ENCODE measurements at places on chromosomes 3 and 15.

DNA sequence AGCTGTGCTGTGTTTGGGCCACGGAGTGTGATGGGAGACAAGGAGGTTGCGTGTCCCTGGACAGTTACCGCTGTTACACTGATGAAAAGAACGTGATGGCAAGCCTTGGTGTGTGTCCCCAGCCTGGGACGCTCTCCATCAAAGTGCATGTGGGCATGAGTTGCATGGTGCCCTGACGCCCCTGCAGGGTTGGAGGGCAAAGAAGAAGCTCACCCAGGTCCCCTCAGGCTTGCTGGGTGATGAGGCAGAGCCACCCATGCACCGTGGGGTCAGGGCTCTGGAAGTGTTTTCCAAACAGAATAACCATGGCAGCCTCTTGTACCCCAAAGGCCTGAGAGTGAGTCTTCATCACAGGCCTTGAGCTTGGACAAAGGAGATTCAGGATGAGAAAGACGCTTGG is 189.2 kb downstream of the ATP10A start:
- no peak for DNase-seq

- DNase-seq = no peak
Observed at GRCh38 chr3:128487813-128488635, 5.0 kb downstream of the GATA2 start.

DNA sequence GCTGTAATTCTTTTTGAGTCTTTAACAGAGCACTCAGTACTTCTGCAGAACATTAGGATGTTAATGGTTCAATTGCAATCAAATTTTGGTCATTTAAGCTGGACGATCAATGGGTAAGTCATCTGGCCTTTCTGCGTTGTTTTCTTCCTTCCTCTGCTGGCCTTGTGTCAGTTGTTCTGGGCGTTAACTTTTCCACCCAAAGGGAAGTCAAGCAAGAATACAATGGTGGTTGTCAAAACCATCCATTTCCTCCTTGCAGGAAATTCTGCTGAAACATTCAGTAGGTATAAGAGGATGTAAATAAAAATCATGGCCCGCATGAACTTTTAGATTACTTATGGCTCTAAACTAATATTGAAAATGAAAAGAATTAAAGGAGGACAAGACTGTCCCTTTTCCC is 584.0 kb downstream of the GRM7 start:
- DNase-seq = no peak

- DNase-seq = no peak
Observed at GRCh38 chr3:144777906-144778305, 806.3 kb downstream of the DIPK2A start.

GRCh38 chr15:70650567-70651302 is 112.6 kb downstream of the UACA start:
- no peak for DNase-seq

DNA sequence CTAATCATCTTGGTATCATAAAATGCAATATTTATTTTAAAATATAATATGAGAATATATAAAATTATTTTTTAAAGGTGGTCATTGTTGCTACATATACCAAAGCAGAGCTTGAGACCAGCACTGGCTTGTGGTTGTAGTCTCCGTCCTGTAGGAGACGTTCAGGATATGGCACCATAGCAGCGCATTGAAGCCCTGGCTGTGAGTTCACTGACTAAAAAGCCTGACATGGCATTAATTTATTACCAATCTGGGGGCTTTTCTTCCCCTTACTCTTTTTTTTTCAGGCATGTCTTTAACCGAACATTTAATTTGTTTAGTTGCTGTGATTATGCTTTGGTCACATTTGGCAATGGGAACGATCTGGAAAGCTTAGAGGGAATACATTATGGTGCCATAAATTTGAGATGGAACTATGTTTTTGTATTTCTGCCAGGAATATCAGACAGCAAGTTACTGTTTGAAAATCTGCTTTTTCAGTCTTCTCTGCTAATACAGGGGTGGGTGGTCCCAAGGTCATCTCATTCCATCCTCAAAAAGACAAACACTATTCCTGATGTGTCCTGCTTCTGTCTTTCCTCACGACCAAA is 108.5 kb downstream of the ZIC4 start:
- DNase-seq = no peak

GRCh38 chr15:75200391-75200764 is 1.3 kb upstream of the C15orf39 start:
- no peak for DNase-seq

- DNase-seq = no peak
Observed at GRCh38 chr3:192642651-192643050, 84.7 kb downstream of the FGF12 start.

- no peak for DNase-seq
Observed at GRCh38 chr3:108830991-108831614, 8.5 kb downstream of the TRAT1 start.

Data from stimulated activated CD8-positive, alpha-beta memory T cell treated with anti-CD3 and anti-CD28 coated beads, Interleukin-15, amount 100 ng/mL, for 4 hours (primary cell).